ENCODE measurements at places on chromosomes 2 and 18.

DNA sequence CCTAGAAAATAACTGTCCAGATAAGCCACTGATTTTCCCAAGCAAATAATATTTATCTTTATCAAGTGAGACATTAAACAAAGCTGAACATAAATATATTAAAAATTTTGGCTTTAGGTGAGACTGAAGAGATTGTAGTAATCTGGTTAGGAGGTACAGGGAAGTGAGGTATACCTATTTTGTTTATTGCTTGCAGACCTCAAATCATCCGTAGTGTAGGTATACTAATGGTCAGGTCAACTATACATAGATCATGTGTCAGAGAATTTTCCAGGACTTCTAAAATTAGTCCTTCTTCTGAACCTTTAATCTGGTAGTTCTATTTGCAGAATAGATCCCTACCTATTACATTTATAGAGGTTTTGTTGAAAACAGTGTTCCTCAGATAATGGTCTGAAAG, 41.5 kb downstream of the SP140 start:
- no peak for DNase-seq

- peak; percentile 22 for DNase-seq
Measured at GRCh38 chr2:197707316-197708213, 2.4 kb downstream of the MARS2 start.

DNA sequence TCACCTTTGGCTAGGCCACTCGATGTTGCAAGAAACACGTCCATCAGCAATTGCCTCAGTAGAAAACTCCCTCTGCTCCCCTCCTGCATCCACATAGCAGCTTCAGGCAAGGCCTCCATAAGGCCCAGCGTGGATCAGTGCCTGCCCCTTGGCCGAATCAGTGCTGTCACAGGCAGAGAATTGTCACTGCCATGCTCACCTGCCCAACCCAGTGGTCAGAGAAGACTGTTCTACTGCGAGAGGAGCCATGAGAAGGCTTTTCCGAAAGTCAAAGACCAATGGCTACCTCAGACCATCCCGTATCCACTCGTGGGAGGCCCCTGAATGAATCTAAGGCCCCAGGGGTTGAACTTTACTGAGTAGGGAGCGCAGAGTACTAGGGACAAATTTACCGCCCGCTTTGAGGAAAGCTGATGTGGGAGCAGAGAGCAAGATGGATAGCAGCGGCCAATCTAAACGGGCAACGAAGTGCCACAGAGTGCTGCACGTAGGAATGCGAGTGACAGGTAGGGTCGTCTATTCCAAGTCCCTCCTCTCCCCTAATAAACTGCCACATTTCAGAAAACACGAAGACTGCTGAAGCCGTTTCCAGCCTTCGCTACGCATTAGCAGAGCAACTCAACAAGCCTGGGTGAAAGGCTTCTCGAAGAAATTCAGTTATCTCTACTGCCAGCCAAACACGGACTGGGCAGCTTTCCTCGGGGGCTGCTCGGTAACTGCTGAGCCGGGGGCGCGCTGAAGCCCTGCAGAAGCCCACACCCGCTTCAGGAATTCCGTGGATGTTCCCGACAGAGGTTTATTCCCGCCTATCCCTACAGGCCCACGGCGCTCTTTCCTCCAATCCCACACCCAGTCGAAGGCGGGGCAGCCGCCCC, 968 bp upstream of the RALBP1 start:
- DNase-seq, result peak; percentile 72

DNA sequence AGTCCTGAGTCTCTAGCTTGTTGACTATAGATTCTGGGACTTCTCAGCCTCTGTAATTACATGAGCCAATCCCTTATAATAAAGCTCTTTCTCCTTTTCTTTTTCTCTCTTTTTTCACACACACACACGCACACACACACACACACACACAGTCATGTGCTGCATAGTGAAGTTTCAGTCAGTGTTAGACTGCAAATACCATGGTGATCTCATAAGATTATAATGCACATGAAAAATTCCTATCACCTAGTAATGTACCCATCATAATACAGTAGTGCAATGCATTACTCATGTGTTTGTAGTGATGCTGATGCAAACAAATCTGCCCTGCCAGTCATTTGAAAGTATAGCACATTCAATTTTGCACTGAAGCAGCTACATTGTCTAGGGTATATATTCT, 558.2 kb downstream of the SUCLG1 start:
- DNase-seq, result peak; percentile 10

GRCh38 chr2:165629776-165630175, 160.3 kb downstream of the CSRNP3 start:
- no peak for DNase-seq

GRCh38 chr2:28339516-28340175, 53.0 kb upstream of the FOSL2 start:
- no peak for DNase-seq
